Bone marrow (tissue), 2 donors: ENCODE measurements at places on chromosomes 7 and 10.

- no peak for DNase-seq
These were observed 18.1 kb downstream of the HACD1 start for GRCh38 chr10:17599089-17599488.

DNA sequence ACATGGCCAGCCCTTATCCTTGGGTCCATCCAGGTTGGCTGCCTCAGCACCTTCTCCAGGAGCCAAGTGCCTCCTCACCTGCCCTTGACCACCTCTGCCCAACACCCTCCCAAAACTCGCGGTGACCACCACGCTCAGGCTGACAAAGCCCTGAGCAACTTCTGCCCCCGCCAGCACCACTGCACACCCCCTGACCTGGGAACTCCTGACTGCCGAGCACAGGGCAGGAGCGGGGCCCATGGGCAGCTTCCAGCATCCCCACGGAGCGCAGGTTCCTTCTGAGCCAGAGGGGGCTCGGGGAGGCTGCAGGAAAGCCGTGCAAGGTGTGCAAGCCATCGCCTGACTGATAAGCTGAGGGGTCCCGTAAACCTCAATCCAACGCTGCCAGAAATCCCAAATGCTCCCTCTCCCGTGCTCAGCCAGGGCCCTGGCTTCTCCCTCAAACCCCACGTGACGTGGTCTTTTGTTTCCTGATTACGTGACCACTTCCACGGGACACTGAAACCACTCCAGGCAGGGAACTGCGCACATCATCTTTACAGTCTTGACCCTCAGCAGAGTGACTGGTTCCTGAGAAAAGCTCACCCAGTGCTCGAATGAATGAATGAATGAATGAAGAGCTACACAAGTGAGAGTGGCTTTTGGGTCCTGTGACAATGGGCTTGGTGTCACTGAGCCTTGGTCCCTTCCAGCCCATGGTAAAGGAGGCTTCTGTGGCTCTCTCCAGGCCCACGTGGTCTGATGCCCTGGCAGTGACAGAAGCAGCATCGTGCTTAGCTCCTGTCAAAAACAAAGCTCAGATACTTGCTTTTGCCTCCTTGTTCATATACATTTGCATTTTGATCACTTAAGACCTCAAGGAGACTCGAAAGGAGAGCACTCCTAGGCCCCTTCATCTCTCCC, 249.8 kb upstream of the PPP2R2D start:
- no peak for DNase-seq

GRCh38 chr10:3595736-3596135, 189.3 kb downstream of the KLF6 start:
- no peak for DNase-seq

DNA sequence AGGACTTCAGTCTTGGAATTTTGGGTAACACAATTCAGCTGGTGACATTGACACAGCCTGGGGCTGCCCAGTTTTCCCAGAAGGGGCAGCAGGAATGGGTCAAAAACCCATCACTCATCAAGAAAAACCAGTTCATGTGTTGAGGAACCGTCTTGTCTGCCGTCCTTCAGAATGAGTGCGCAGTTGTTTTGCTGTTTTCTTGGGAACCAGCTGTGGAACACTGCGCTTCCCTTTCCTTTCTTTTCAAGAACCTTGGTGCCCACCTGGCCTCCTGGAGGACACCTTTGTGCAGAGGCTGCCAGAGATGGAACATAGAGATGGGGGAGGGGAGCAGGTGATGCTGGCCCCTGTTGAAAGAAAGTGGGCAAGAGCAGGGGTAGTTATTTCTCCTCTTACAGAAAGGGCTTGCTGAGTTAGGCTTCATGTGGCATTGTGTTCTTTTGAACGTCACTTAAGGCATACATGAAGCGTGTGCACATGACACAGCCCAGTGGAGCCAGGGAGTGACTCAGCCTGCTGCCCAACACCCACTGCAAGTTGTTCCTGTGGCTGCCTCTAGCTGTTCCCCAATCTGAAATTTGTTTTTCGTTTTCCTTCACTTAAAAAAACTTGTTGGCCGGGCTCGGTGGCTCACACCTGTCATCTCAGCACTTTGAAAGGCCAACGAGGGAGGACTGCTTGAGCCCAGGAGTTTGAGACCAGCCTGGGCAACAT, 87.4 kb upstream of the TNS3 start:
- peak; percentile 93 for DNase-seq

DNA sequence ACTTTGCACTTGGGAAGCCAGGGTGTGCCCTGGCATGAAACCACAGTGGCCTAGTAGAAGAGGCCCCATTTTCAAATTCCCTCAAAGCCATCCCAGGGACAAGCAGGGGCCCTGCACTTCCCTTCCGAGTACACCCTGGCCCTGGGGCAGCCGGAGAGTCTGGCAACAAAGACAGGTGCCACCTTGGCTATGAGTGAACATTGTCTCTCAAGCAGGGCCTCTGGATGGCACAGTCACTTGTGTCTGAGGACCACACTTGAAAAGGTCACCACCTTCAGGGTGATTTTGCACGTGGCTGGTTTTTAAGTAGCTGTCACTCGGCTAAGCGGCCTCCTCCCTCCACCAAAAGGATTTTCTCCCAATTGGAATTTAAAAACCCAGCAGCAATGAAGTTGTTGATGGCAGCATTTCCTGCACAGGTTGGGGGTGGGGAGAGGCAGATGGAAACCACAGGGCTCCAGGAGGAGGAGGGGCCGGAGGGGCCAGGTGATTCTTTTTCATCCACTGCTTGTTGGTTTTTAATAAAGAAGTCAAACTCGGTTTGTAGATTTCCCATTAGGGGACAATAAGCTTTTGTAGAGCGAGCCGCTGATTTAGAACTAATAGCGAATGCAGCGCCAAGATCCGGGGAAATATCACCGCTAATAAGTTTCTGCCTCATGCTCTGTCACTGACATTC, 33.9 kb downstream of the C10orf105 start:
- no peak for DNase-seq

DNA sequence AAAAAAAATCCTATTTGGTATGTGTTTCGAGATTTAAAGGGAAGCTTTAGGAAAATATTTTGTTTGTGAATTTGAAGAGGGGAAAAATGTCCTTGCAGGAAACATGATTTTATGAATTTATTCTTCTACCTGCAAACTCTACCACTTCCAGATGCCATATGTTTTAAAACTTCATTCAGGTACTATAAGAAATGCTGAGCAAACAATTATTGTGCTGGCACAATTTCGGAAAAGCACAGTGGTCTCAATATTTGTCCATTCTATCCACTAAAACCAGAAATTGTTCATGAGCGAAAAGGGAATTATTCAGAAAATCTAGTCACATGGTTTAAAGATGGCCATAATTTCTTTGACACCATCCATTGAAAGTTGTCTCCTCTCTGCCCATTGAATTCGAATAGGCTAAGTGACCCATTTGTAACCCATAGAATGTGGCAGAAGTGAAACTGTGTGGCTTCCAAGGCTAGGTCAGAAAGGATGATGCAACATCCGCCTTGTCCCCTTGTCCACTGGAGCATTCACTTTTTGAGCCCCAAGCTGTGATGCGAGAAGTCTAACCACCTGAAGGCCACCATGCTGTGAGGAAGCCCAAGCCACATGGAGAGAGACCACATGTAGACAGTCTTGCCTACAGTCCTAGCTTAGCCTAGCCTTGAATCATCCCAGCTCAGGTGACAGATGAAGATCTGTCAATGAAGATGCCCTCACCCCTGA, 189.8 kb upstream of the PRKCQ start:
- DNase-seq: no peak

- no peak for DNase-seq
These were observed 125.1 kb downstream of the CDK14 start for GRCh38 chr7:90720984-90721760.

GRCh38 chr7:50121286-50121685, 28.2 kb upstream of the ZPBP start:
- DNase-seq: peak; percentile 17

DNA sequence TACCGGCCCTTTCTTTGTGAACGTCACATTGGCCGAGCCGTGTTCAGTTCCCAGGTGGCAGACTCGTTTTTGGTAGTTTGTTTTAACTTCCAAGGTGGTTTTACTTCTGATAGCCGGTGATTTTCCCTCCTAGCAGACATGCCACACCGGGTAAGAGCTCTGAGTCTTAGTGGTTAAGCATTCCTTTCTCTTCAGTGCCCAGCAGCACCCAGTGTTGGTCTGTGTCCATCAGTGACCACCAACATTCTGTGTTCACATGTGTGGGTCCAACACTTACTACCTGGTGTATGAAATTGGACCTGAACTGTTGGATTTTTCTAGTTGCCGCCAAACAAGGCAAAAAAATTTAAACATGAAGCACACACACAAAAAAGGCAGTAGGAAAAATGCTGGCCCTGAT, 9.9 kb upstream of the CSGALNACT2 start:
- no peak for DNase-seq

DNA sequence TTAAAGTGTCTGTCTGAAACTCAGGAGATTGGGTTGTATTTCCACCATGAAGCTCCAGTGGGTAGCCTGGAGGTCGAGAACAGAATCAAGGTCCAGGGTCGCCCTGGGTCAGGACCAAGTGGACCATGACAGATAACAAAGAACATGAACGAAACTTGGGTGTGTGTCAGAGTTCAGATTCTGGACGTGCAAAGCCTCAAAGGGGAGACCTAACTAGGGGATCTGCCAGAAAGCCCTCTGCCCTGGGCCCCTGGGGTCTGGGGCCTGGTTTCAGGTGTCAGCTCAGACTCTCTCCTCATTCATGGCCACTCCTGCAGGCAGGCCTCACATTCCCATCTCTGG, 1.6 kb downstream of the RASSF4 start:
- no peak for DNase-seq

DNA sequence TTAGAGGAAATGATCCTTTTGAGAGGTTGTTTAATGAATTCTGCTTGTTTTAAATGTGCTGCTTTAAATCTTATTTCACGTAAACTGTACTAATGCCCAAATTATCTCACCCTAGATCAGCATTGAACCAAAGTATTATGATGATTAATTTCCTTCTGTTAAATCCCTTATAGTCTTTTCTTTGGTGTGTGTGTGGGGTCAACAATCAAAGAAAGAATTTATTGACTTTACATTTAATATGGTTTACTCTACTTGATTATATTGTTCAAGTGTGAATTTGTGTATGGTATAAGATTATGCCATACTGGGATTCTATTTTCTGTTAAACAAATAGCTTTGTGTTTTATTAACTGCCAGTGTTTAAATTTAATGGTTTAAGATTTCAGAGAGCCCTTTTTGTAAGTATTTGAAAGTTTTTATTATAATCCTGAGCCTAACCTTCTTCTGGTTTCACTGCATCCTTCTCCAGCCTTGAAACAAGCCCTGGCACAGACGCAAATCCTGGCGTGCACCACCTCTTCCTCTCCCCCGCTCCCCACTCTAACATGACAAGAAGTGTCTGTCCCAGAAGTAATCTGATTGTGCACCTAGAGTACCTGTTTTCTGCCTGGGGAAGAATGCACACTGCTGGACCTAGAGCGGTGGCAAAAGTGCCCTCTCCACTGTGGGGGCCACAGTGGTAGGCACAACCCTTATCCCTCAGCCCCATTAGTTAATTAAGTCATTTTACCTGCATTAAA, 70.6 kb downstream of the KAT6B start:
- DNase-seq: no peak

DNA sequence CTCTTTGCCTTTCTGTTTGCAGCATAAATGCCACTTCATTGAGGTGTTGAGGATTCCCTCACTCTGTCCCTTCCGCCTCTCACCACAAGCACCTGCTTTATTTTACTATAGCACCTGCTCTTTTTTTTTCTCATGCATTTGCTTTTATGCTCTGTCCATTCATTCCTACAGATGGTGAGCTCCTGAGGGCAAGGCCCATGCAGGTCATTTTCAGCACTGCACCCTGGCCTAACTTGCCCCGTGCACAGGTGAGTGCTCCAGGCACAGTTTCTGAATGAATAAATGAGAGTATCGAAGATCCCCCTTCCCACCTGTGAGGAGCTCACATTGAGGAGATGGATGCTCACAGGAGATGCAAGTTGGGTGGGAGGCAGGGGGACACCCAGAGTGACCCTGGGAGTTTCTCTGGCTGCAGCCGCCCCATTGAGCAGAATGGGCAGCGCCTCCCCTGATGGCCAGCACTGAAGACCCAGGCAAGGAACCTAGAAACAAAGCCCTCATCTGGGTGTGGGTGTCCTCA, 1.2 kb upstream of the AKR1E2 start:
- DNase-seq: no peak

GRCh38 chr7:153941061-153941460, 111.1 kb upstream of the DPP6 start:
- DNase-seq: no peak

GRCh38 chr10:118911363-118911762, 118.2 kb upstream of the NANOS1 start:
- DNase-seq: no peak

DNA sequence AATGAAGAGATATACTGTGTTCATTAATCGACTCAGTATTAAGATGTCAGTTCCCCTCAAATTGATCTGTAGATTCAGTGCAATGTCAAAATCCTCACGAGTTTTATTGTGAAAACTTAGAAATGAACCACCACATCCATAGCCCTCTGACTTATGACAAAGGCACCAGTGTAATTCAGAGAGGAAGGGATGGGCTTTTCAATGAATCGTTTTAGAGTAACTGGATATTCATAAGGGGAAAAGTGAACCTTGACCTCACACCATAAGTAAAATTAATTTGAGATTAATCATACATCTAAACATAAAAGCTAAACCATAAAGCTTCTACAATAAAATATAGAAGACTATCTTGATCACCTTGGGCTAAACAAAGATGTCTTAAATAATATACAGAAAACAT, 128.1 kb downstream of the ELFN1 start:
- no peak for DNase-seq

DNA sequence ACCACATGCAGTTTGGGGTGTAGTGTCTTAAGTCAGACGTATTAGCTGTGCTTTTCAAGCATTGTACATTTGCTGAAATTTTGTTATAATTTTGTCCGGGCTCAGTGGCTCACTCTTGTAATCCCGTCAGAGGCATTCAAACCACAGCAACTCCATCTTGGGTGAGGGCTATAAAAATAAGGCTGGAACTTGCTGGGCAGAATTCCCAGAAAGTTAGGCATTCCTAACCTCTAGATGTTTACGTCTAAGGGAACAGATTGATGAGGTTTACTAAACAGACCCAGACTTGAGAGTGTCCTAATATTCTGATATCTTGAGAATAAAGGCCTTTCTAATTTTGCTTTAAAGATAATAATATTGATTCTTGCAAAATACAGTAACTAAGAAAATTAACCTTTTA, 957.8 kb downstream of the NXPH1 start:
- no peak for DNase-seq

- no peak for DNase-seq
These were observed at the start of gene BTBD16 for GRCh38 chr10:122271076-122271475. Gene BTBD16, plus strand, starts transcription at chr10:122271296. Its CDS starts 3,786 bp downstream, at chr10:122275082.

DNA sequence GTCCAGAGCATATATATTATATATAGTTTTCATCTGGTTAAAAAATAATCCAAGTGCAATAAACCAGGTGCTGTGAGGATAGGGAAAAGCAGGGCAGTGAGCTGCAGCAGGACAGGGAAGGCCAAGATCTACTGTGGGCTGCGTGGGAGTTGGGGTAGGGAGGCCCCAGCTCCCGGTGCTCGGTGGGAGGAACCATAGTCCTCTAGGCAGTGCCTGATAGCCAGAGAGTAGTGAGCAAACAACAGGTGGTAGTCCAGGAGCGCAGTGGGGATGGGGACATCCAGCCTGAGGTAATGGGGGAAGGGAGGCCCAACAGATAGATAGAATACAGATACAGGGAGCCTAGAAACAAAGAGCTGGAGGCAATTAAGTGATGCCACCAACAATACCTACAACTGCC, 4.1 kb upstream of the BMPR1A start:
- DNase-seq: no peak

GRCh38 chr7:16271990-16272665, 149.2 kb downstream of the CRPPA start:
- no peak for DNase-seq
